ENCODE measurements at places on chromosomes 3 and 15. TPM values are rescaled to one million over a fixed set of nuclear protein-coding genes. Genes with fewer than 3 reads are reported as not detected.
A peak's percentile ranks its signal among the peaks of the same experiment; 100 is the strongest.

- no peak for DNase-seq
These were observed 174.7 kb upstream of the IL12A start for GRCh38 chr3:159813822-159814531.

The HOMER2 gene
- 53.0 TPM for total RNA-seq

The CCDC54 gene
- total RNA-seq: 0.54 TPM

The NAA50 gene
- total RNA-seq: 56.1 TPM

GRCh38 chr3:65884071-65884470 lies 154.6 kb downstream of the MAGI1 start:
- no peak for DNase-seq

DNA sequence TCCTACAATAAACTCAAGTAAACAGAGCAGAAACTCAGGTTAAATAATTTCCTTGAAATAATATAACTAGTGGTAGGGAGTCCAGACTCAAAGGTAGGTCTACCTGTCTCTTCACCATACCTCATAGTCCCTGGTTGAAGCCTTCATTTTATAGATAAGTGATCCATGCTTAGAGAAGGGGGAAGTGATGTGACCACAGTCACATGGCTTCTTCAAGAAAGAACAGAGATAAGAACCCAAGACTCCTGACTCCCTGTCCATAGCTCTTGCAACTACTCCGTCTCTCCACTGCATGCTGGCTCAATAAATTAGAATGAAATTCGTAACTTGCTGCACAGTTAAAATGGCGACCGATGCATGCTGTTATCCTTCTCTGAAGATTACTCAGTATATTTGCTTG lies 11.0 kb upstream of the C15orf61 start:
- no peak for DNase-seq

GRCh38 chr15:38134252-38134651 lies 118.4 kb upstream of the SPRED1 start:
- no peak for DNase-seq

The BCHE gene
- 21.1 TPM for total RNA-seq

- no peak for DNase-seq
These were observed 28.6 kb downstream of the BHLHE40 start for GRCh38 chr3:5007873-5008272.

DNA sequence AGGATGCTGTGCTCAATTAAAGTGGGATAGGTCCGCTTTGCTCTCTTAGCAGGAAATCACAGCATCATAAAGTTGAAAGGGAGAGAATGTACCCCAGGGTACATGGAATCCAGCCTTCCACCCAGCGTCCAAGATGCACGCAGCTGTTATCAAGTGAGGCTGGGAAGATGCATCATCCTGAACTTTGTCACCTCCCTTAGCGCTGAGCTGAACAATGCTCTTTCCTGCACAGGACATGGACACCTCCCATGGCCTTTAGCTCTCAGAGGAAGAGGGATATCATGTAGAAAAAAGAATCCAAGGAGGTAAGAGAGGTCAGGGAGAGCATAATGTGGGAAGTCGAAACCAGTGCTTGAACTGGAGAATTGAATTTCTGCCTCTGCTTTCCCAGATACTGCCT lies 192.8 kb downstream of the FEZF2 start:
- DNase-seq: no peak

- peak; percentile 73 for DNase-seq
These were observed 11.8 kb downstream of the CAPN7 start for GRCh38 chr3:15217841-15218267.

The XCR1 gene
- total RNA-seq: not detected

- DNase-seq: no peak
These were observed 42.2 kb downstream of the GMPS start for GRCh38 chr3:155912579-155913190.

- DNase-seq: no peak
These were observed 50.9 kb downstream of the BOC start for GRCh38 chr3:113262304-113262665.

The OIP5 gene
- 4.6 TPM for total RNA-seq

DNA sequence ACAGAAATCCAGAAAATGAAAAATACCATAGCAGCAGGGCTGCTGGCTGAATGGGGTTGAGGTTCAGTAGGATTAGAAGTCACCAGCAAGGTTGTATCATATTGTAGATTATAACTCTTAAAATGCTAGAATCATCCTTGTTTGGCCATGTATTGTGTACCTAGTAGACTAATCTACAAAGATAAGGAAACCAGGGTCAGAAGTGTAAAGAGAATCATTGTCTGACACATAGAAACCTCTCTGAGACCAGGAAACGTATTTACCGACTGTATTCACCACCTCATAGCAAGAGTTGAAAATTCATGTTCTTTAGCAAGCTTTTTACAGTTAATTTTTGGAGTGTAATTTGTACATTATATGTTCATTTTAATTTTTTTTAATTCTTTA lies 168.8 kb downstream of the ECT2 start:
- DNase-seq: no peak

- DNase-seq: no peak
These were observed 30.2 kb upstream of the BSN start for GRCh38 chr3:49523756-49524747.

The SCAANT1 gene
- total RNA-seq: not detected

DNA sequence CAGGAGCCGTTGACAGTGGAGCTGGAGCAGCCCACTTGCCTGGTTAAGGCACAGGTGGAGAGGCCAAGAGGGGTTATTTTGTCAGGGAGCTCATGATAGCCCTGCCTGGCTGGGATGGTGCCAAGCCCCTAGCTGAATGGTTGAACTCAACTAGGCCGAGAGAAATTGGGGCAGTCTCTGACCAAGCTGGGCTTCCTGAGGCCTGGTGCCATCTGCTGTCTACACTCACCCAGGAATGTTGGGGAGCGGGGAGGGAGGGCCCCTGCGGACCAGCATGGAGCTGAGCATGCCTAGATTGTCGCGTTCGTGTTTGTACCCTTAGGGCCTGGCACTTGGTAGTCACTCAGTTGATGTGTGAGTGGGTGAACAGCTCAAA lies 1.2 kb downstream of the BRPF1 start:
- peak; percentile 62 for DNase-seq

- DNase-seq: no peak
These were observed 152.2 kb downstream of the NEK11 start for GRCh38 chr3:131178710-131179375.

- no peak for DNase-seq
These were observed 137.0 kb downstream of the TMCO5A start for GRCh38 chr15:38071211-38071972.

DNA sequence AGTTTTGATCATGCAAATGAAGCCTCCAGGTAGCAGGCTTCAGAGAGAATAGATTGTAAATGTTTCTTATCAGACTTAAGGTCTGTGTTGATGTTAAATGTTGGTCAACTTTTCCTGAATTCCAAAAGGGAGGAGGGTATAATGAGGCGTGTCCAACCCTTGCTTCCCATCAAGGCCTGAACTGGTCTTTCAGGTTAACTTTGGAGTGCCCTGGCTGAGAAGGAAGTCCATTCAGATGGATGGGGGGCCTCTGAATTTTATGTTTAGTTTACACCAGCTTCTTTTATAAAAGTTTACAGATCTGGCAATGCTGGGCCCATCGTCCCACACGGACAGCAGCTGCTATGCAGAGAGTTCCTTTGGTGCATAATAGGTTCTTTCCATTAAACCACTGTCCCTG lies 8.9 kb downstream of the CCDC13 start:
- no peak for DNase-seq

DNA sequence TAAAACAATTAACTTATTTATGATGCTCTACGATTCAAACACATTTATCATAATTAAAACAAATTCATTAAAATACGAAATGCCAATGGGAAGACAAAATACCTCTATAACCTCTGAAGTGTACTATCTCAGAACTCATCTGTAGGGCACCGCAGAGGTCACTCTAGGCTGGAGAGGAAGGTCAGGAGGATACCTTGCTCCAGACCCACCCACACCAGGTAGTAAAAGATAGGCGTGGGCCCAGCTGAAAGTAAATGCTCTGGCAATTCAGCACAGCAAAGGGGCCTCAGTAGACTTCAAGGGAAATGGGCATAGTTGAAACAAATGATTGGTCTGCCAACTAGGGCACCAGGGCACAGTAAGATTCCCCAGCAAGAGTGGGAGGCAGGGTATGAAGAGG lies 26.0 kb upstream of the SPPL2A start:
- DNase-seq: no peak

The ANP32A gene
- total RNA-seq: 82.8 TPM

Data from cerebellum (tissue), 4 donors.